ENCODE measurements at places on chromosomes 7 and 10.

DNA sequence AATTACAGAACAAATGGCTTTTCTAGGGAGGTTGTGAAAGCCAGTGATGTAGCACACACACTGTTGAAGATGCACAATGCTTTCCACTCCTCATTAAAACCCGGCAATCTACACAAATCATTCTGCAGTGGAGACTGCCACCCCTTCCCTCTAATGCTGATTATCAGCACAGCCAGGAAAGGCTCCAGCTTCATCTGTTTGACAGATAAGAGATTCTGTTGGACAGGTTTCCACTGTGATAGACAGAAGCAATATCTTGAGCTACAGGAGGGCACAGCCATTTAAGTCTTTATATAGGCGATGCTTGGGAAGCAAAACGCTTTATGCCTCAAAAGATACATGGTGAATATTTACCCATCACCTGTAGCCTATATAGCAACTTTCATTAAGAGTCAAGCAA is 555.6 kb downstream of the GLRX3 start:
- DNase-seq = no peak

DNA sequence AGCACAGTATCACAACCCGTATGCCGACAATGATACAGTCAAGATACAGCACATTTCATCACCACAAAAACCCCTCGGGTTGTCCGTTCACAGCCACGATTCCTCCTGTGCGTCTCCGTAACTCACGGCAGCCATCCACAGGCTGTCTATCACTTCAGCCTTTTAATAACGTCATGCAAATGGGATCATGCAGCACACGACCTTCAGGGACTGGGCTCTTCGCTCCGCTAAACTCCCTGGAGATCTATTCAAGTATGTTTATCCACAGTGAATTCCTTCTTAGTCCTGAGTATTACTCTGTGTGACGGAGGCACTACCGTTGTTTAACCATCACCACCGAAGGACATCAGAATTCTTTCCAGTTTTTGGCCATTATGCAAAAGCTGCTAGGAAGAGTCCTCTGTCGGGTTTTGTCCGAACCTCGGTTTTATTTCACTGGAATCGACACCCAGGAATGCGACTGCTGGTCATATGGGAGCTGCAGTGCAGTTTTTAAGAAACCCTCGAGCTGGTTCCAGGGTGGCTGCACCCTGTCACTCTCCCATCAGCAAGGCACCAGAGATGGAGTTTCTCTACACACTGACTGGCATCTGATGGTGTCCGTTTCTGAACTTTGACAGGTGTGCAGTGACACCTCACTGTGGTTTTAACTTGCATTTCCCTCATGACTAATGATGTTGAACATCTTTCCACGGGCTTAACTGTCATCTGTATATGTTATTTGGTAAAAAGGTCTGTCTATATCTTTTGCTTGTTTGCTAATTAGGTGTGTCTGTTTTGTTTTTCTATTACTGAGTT is 193.6 kb downstream of the MAD1L1 start:
- no peak for DNase-seq

GRCh38 chr10:47164800-47165128 is 135.2 kb upstream of the GDF10 start:
- no peak for DNase-seq

- DNase-seq = no peak
Observed at GRCh38 chr7:117683430-117684175, 189.6 kb downstream of the CTTNBP2 start.

DNA sequence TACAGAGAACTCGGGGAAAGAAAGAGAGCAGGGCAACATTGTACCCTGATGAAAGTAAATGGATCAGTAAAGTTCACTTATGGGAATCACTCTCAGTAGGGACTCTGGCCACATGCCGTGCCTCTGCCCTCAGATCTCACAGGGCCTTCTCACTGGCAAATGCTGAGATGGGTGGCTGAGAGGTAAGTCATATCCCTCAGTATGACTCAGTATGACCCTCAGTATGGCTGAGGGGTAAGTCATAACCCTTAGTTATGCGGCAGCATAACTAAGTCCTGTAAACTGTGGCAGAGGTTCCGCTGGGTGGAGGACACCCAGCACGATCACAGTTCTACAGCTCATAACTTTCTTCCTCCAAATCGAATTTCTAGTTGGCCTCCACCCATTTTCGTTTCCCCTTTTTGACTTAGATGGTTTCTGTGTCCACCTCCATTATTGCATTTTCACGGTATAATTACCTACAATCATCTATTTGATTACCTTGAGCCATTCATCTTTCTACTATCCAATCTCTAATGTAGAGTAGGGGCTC is 26.5 kb upstream of the WNT16 start:
- DNase-seq = no peak

GRCh38 chr10:4693967-4694366 is 132.0 kb upstream of the AKR1E2 start:
- no peak for DNase-seq

- DNase-seq = no peak
Observed at GRCh38 chr10:89207801-89208551, 859 bp upstream of the CH25H start.

- no peak for DNase-seq
Observed at GRCh38 chr10:33790521-33791271, 456.2 kb upstream of the NRP1 start.

DNA sequence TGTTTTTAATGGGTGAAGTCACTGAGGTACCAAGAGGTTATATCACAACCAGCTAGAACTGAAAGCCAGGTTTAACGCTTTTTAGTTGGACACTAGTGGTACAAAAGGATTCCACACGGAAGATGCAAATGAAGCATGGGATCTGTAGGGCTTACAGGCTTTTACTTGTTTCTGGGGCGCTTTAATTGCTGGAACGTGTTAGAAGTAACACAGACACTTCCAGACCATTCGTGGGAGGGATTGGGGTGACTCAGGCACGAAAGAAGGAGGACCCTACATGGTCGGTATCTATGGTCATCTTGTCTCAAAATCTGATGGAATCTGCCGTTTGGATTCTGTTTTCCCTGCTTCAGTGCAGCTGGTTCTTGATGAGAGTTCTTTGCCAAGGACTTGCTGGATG is 1.0 kb downstream of the YKT6 start:
- DNase-seq = no peak

- DNase-seq = no peak
Observed at GRCh38 chr7:24434972-24435371, 138.3 kb upstream of the PALS2 start.

DNA sequence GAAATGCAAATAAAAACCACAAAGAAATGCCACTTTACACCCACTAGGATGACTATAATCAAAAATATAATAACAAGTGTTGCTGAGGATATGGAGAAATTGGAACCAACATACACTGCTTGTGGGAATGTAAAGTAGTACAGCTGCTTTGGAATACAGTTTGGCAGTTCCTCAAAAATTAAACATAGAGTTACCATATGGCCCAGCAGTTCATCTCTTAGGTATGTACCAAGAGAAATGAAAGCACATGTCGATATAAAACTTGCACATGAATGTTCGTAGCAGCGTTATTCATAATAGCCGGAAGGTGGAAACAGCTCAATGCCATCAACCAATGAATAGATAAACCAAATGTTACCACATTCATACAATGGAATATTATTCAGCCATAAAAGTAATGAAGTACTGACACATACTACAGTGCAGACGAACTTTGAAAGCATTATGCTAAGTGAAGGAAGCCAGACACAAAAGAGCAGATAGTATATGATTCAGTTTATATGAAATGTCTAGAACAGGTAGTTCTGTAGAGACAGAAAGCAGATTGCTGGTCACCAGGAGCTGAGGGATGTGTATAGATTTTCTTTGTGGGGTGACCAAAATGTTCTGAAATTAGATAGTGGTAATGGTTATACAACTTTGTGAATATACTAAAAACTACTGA is 12.4 kb downstream of the BCAP29 start:
- no peak for DNase-seq

DNA sequence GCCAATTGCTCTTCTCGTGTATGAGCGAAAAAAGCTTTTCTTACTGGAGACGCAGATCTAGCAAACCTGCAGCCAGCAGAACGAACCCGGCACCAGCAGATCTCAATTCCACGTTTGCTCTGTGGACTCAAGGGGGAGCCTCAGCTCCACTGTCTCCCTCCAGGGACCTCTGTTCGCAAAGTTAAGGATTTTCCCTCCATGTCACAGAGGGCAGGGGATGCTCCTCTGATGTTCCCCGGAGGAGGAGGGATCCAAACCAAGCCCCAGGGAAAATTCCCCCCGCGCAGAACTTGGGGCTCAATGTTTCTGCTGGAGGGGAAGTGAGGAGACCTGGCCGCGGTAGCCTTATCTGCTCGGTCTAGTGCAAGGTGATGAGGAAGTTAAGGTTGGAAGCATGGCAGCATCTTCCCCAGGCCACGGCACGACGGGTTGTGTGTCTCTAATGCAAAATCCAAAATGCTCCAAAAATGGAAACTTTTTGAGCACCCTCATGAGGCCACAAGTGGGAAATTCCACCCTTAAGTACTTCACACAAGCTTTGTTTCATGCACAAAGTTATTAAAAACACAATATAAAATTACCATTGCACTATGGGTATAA is 9.0 kb downstream of the IQCE start:
- DNase-seq = no peak

- DNase-seq = no peak
Observed at GRCh38 chr10:24708081-24708480, 15.6 kb downstream of the ARHGAP21 start.

- no peak for DNase-seq
Observed at GRCh38 chr7:22372863-22373262, 15.9 kb upstream of the RAPGEF5 start.

DNA sequence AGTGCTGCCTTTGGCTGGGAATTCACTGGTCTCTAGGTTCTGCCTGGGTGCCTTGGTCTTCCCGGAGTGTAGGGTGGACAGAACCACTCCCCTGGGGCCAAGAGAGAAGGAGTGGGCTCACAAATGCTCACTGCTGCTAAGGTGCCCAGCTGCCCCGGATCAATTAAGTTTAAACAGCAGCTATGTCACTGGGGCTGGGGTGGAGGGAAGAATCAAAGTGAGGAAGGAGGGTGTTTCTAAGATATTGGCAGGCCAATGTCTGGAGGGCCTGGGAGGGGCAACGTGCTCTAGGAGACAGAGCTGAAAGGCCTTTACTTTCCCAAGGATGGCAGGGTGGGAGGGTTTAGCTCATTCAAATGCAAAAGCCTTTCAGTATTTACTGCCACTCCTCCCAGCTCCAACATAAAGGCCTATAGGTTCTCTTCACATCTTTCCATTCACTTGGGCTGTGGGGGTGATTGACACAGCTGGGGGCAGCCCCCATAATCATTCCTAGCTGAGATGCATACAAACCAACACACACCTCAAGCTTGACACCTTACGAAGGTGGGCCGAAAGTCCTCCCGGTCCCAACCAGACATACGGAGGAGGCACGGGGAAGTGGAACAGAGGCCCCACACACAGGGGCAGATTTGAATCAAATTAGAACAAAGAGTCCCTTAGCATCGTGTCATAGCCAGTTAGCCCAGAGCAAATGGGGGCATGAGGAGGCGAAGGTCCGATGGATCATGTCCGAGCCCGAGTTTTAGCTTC is 108.0 kb upstream of the EFCAB10 start:
- no peak for DNase-seq

GRCh38 chr7:65265933-65266519 is 107.6 kb upstream of the ZNF92 start:
- DNase-seq = no peak

DNA sequence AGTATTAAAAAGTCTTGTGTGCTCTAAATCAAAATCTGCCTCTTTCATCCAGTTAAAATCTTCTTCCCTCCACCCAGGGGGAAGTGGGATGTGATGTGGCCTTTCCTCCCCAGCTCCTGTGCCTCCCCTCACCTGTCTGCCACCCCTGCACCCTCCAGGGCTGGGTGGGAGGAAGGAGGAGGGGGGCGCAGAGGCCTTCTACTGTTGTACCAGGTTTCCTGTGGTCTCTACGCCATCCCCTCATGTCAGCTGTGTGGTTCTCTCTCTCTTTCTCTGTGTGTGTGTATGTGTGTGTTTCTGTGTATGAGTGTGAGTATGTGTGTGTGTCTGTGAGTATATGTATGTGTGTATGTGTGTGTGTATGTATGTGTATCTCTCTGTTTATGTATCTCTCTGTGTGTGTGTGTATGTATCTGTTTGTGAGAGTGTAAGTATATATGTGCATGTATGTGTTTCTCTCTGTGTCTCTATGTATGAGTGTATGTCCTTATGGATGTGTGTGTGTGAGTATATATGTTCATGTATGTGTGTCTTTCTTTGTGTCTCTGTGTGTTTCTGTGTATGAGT is 45.5 kb upstream of the C10orf71 start:
- no peak for DNase-seq

DNA sequence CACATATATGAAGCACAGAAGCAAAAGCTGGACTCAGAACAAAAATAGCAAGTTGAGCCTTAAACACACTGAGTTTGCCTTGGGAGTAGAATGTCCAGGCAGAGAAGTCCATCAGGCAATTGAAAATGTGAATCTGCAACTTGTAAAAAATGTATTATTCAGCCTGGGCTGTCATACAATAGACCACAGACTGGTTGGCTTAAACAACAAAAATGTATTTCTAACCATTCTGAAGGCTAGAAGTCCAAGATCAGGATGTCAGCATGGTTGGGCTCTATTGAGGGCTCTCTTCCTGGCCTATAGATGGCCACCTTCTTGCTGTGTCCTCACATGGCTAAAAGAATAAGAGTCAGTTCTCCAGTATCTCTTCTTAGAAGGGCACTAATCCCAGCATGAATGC is 76.5 kb upstream of the CAPZA2 start:
- no peak for DNase-seq

DNA sequence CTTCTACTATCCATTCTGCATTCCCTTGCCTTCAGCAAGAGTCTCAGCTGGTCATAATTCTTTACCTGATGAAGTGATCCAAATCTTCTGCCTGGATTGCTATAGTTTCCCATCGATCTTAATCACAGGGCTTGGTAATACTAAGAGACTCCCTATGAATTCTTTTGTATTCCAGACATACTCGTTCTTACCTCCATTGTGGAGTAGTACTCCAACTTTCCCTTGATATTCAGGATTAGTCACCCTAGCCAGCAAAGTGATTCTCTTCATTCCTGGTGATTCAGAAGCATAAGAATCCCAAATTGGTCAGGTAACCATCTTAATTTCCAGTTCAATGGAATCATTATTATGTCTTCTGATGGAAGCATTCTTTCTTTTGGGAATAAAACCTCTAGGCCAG is 96.7 kb downstream of the TWIST1 start:
- no peak for DNase-seq
